ENCODE measurements at places on chromosomes 3 and 15. TPM values are rescaled to one million over a fixed set of nuclear protein-coding genes. Genes with fewer than 3 reads are reported as not detected.

DNA sequence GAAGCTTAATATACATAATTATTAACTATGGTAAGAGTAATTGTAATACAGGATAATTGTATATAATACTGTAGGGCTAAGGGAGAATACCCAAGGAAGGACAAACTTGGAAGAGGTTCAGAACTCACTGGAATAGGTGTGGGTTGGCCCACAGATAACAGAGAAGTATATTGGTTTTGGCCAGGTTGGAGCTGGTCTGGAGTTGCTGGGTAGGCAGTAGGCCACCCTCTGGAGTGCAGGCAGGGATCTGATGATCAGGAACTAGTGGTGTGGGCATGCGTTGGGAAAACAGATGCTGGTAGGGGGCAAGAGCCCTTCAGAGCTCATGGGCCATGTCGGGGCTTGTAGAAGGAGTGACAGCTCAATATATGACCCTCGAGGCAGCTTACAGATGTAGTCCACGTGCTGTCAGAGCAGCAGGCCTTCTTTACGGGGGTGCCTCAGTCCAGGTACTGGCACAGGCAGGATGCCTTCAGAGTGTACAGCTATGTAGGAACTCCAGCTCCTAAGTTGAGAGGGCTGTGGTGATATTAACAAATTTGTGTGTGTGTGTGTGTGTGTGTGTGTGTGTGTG, 12.4 kb downstream of the IREB2 start:
- DNase-seq = no peak

The CYP1A1 gene
- not detected for total RNA-seq

DNA sequence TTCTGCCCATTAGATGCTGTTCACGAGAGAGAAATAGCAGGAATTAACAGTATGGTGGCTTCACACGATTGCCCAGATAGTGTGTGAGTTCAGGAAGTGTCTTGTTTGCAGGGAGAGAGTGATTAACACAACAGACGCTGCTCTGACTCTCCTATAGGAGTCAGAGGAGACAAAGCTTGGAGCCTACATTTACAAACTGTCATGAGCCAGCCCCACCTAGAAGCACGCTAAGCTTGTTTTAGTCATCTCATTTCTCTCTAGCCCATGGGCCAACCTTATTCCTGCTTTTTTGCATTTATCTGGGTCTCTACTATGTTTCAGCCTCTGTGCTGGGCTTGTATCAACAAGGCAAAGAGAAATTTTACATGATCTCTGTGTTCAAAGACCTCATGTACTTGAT, 128.3 kb upstream of the BFSP2 start:
- no peak for DNase-seq

The RBMS3 gene
- total RNA-seq = 28.1 TPM

GRCh38 chr3:16480861-16481545, 32.5 kb downstream of the RFTN1 start:
- DNase-seq = no peak

The HHLA2 gene
- total RNA-seq = not detected

Measured in psoas muscle (tissue), 8 donors.